Hematopoietic multipotent progenitor cell treated with erythropoietin and hydrocortisone succinate and interleukin-3 and kit ligand, for 8 days (in vitro differentiated cells): ENCODE measurements at places on chromosomes 12 and 14.

DNA sequence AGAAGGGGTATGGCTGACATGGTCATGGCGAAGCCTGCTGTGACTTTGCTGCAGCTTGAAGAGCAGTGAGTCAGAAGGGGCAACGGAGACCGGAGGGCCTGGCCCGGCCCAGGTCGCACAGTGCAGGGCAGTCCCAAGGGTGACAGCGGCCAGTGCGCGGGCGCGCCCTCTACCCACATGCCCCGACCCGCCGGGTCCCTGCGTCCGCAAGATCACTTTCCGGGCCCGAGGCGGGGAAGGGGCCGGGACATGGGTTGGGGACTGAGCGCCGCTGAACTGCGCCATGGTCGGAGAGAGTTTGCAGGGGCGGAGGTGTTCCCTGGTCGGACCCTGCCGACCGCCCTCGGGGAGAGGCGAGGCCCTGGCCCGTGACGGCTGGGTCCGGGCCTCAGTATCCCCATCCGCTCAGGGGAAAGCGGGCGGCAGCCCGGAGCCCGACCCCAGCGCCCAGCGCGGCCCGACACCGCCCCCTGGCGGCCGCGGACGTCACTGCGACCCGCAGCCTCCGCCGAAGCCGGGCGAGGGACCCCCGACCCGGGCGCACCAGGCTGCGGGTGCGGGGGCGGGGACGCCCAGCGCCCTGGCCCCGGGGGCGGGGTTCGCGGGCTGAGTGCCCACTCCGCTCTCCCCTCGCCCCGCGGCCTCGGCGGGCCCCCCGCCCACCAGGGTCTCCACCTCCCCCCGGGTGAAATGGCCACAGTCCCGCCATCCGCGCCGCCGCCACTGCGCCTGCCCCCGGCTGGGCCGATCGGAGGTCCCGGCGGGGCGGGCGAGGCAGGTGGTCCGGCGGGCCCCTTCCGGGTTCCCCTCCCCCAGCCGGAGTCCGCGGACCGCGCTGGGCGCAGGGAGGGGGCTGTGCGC lies 7.2 kb upstream of the ANKRD9 start:
- peak; percentile 34 for DNase-seq

- no peak for DNase-seq
Measured at GRCh38 chr12:113844495-113845210, 121.5 kb downstream of the RBM19 start.

DNA sequence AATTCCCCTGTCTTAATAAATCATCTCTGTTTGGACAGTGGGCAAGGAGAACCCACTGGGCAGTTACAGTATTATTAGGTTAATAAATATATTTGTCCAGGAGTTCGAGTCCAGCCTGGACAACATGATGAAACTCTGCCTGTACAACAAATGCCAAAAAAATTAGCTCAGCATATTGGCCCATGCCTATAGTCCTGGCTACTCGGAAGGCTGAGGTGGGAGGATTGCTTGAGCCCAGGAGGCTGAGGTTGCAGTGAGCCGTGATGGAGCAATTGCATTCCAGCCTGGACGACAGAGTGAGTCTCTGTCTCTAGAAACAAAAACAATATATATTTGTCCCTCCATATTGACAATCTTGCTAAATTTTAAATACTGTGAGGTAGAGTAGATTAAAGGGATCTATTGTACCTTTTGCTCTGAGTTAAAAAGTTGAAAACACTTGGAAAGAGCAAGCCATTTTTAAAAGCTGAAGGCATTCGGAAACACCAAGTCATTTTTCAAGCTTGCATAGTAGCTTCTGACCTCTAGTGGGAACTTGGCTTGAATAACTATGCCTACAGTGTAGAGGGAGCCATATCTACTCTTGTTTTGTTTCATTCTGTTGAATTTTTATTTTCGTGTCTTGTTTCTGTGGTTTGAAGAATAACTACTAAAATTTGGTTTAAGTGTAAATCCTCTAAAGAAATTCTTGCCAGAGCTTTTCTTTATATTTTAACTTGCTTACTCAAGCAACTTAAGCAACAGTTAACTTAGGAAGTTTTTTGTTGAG lies 14.6 kb upstream of the EEA1 start:
- peak; percentile 30 for DNase-seq

GRCh38 chr12:83261998-83262397 lies 575.3 kb downstream of the TMTC2 start:
- no peak for DNase-seq

GRCh38 chr12:110564471-110564991 lies 18.6 kb downstream of the PPTC7 start:
- no peak for DNase-seq

DNA sequence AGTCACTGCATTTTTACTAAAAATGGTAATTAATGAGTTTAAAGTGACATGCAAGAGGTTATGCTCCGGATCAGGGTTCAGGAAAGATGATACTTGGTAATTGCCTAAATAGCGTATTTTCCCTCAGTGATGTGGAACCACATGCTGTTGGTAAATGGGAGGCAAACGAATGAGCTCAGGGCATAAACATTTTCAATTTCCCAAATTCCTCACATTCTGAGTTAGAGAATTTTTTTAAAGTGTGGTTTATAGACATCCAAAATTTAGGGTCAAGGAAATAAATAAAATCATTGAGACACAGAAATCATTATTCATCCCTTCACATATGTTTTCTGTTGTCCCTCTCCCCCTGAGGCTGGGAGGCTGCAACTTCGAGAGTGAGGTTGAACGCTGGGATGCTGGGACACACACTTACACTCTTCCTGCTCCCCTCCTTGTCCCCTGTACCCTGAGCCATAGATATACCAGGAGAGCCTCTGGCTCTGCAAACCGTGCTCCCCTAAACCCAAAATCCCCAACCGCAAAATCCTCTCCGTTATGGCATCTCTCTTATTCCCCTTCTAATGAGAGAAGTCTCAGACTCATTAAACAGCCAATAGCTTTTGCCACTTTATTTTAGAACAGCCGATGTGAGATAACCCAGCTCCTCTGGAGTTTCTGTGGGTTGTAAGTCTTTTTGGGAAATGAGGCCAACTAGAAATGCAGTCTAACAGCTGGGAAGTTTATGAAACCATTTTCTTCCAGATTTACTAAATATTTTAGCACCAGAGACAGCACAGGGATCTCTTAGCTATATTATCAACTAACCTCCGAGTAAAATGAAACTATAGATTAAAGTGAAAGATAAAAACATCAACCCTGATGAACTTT lies 21.4 kb upstream of the ADGRD1 start:
- DNase-seq = no peak

GRCh38 chr12:64229796-64230195 lies 7.7 kb upstream of the KICS2 start:
- no peak for DNase-seq

- no peak for DNase-seq
Measured at GRCh38 chr14:79971330-79971729, 240.0 kb downstream of the DIO2 start.

GRCh38 chr14:22551605-22551997 lies 37.4 kb downstream of the DAD1 start:
- DNase-seq = no peak

DNA sequence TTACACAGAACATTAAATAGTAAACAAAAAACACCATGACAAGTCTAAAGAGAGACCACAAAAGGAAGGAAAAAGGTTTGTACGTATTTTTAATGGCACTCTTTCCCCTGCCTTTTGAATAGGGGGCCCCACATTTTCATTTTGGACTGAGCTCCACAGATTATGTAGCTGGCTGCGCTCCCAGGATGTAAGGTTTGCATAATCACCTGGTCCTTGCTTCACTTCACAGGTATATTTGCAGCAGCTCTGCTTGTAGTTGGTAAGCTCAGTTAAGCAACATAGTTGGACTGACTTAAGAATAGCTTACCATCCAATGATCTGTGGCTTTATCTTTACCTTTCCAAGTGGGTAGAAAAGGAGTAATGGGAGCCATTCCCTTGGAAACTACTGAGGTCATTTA lies 454.7 kb downstream of the APAF1 start:
- no peak for DNase-seq

DNA sequence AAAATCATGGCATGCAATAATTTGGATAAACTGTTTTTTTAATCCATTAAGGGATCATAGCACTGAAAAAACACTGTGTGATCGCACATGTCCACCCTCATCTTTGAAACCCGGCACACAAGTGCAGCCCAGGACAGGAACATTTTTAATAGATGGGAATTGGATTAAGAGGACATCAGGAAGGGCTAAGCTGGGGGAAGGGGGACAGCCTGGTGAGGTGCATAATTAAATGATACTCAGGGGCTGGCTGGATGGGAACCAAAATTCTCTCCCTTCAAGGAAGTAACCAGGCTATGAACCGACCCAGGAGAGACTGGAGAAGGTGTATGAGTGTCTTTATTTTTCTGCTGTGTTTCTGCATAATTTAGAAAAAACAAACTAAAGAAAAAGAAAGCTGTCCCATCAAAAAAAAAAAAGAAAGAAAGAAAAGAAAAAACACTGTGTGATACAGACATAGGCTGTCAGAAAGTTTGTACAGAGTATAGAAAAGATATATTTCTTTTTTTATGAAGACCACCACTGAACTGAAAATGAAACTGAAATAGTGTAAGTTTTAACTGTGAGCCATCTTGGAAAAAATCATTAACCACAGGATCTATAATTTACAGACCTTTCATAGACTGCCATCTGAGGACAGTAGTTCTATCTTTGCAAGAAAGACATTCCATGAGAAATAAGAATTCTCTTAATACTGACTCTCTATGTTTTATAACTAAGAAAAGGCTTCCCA lies 75.1 kb upstream of the SLC38A4 start:
- DNase-seq = no peak

DNA sequence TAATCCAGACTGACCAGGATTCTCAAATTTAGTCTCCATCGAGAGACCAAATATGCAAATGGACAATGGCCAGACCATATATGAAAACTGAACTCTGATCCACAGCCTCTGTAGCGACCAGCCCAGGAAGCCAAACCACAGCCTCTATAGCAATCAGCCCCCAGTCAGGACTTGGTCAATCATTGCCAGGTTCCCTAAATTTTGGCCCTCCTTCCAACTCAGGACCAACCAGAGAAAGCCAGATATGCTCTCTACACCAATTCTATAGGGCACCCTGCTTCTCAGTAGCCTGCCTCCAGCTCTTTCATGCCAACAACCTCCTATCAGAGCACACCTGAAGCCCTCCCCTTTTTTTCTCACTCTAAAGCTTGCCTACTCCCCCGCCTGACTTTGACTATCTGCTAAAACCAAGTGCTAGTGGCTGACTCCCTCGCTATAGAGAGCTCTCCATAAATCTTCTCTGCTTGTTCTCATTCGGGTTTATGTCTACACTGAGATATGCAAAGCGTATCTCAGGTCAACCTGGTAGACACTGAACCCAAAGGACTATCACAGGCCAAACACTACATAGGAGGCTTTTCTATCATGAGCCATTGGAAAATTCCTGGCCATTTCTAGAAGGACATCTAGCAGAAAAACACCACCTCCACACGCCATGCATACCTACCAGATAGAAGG lies 110.5 kb upstream of the FUT8 start:
- no peak for DNase-seq

GRCh38 chr12:92304371-92305055 lies 158.9 kb upstream of the BTG1 start:
- no peak for DNase-seq

DNA sequence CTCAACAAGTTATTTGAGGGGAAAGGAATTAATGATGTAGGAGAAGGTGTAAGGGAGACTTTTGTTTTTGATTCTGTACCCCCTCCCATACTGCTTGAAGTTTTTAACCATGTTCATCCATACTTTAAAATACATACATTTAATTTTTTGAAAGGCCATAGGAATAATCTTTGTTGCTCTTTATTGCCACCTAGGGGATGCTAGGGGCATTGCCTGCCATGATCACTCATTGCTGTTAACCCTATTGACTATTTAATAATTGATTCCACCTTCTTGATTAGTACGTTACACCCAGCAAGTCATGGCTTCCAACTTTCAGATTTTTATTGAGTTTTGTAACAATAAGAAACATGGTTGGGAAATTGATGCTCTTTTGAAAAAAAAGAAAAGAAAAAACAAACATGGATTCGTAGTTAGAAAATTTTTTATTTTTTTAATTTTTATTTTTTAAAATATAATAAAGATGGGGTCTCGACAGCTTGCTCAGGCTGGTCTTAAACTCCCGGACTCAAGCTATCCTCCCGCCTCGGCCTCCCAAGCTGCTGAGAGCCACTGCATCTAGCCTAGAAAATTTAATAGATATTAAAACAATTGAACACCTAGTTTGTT lies 8.5 kb upstream of the PRKAB1 start:
- peak; percentile 79 for DNase-seq

- peak; percentile 28 for DNase-seq
Measured at GRCh38 chr14:22838631-22839041, 2.3 kb downstream of the MMP14 start.

GRCh38 chr12:92261692-92262091 lies 116.0 kb upstream of the BTG1 start:
- DNase-seq = no peak

GRCh38 chr14:50045039-50045711 lies 71.2 kb downstream of the VCPKMT start:
- peak; percentile 88 for DNase-seq

DNA sequence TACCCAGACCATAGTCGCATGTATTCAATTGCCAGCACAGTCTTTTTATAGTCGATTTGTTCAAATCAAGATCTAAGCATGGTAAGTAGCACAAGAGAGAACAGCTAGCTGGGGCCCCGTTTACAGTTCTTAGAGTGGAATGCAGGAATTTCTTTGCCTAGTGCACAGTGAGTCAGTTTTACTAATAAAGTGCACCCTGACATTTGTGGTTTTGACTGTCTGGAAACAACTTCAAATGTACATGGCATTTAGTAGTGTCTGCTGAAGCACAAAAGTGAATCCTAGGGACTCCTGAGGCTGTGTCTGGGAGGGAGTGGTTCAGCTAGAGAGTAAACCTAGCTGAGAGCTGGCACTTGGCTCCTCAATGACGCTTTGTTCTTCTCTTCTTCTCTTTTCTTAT lies 64.9 kb downstream of the TMX1 start:
- DNase-seq = no peak
